ENCODE measurements at places on chromosomes 2 and 18. TPM values are rescaled to one million over a fixed set of nuclear protein-coding genes. Genes with fewer than 3 reads are reported as not detected.

GRCh38 chr2:221518201-221518934, 53.7 kb downstream of the EPHA4 start:
- no peak for DNase-seq

- no peak for DNase-seq
Measured at GRCh38 chr18:48324651-48325050, 84.5 kb downstream of the ZBTB7C start.

MGAT4A gene
- 20.3 TPM for polyA plus RNA-seq

- DNase-seq, result no peak
Measured at GRCh38 chr18:37442477-37442876, 123.1 kb downstream of the CELF4 start.

STRN gene
- polyA plus RNA-seq, result 28.8 TPM

POTEE gene
- polyA plus RNA-seq, result 0.04 TPM

GRCh38 chr2:15471606-15472005, 89.5 kb downstream of the NBAS start:
- no peak for DNase-seq

GRCh38 chr2:23312996-23313606, 71.9 kb upstream of the KLHL29 start:
- DNase-seq, result no peak

LCT gene
- 0.05 TPM for polyA plus RNA-seq

- DNase-seq, result no peak
Measured at GRCh38 chr2:3041246-3041645, 336.4 kb downstream of the EIPR1 start.

GRCh38 chr2:9668687-9669345, 38.0 kb upstream of the YWHAQ start:
- DNase-seq, result peak; percentile 22

DNA sequence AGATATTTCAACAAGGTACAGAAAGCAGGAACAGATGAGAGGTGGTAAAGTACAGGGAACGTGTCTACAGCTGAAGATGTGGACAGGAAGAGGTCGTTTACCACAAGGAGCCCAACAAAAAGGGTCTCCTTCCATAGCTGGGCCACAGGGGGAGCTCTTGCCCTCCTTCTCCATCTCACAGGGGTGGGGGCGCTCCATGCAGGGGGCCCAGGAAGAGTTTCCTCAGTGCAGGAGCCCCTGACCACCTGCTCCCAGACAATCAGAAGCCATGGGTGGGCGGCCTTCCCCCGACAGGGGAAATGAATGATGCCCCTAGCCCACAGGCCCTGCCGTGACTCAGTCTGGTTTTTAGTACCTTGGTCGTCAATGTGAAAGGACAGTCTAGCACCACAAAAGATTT, 163.6 kb upstream of the ZNF516 start:
- DNase-seq, result no peak

B3GNT2 gene
- 29.6 TPM for polyA plus RNA-seq

ACMSD gene
- polyA plus RNA-seq, result 1.8 TPM
